ENCODE measurements at places on chromosomes 16 and 17.

- DNase-seq, result no peak
Measured at GRCh38 chr16:89738538-89739317, 17.4 kb downstream of the ZNF276 start.

- no peak for DNase-seq
Measured at GRCh38 chr16:53052519-53053501, at the start of gene CHD9NB. Gene CHD9NB, minus strand, starts transcription at chr16:53052897. Its CDS starts 8,739 bp downstream, at chr16:53044158.

DNA sequence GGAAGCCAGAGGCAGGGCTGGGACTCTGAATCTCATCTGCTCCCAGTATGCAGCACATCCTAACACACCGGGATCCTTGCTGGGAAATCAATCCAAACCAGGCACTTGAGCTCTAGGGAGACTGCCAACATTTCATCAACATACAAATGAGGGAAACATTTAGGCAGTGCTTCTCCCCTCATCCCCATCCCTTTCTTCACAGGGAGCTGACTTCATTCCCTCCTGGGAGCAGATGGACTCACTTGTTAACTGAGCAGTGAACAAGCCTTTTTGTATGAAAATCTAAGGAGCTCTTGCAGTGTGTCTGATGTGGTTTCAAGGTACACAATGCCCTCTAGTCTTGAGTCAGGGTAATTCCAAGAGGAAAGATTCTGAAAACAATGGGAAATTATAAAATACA, 96.3 kb downstream of the TMEM114 start:
- DNase-seq, result no peak

DNA sequence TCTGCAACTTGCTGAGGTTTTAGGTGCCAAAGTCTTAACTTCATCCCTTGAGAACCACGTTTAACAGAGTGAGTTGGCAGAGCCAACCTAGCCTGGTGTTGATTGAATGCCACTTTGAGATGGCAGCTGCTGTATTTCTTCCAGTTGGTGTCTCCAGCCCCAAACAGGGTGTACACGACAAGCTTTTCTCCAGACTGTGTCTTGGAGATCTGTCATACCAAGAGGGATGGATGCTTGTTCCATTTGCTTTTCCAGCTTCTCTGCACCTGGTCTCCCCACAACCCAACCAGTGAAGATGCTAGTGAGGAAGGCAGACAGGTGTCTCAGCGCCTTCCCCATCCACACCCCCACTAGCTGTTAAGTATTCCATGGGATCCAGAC, 141.1 kb upstream of the HS3ST2 start:
- DNase-seq, result no peak

GRCh38 chr16:22684574-22685458, 129.1 kb upstream of the HS3ST2 start:
- no peak for DNase-seq

GRCh38 chr17:30716461-30717290, 107.8 kb downstream of the CRLF3 start:
- DNase-seq, result no peak

- DNase-seq, result no peak
Measured at GRCh38 chr17:77674358-77674757, 284.1 kb upstream of the TNRC6C start.

DNA sequence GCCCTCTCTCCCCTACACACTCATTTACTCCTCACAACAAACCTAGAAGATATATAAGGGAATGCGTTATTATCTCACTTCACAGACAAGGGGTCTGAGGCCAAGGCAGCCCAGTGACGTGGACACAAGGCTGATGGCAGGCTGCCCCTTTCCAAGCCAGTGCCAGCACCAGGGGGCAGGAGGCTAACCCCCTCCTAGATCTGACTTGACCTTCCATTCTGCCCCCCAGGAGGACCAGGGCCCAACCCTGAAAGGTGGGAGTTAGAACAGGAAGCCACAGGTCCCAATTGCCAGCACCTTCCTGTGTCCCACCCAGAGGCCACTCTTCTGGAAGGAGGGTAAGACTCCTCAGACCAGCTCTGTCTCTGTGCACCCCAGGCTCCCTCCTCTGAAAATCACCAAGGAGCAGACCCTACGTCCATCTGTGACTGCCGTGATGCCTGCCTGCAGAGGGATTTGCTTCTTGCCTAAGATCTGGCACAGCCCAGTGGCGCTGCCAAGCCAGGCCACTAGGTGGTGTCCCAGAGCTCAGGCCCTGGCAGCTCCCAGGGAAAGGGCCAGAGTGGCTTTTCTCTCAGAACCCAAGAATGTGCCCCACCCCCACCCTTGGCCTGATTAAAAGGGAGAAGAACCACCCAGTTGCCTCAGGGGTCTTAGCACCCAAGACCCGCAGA, 42.4 kb upstream of the MRPS23 start:
- peak; percentile 92 for DNase-seq

DNA sequence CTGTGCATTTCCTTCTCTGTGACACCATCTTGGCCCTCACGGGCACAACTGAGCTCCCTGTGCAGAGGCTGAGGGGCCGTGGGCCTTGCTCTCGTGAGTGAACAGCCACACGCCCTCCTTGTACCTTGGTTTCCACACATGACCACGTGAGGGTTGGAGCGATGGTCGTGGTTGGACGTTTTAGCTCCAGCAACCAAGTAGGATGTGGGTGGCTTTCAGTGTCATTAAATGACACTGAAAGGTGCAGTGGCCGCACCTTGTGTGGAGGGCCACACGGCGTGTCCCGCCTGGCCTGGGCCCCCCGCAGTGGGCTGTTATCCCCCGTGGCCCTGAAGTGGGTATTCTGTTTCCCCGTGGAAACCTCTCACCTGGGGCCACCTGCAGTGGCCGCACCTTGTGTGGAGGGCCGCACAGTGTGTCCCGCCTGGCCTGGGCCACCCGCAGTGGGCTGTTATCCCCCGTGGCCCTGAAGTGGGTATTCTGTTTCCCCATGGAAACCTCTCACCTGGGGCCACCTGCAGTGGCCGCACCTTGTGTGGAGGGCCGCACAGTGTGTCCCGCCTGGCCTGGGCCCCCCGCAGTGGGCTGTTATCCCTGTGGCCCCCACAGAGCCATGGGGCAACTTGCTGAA, 28.2 kb downstream of the ACSF3 start:
- DNase-seq, result no peak

GRCh38 chr16:61128545-61129323, 907.5 kb downstream of the CDH8 start:
- DNase-seq, result no peak

DNA sequence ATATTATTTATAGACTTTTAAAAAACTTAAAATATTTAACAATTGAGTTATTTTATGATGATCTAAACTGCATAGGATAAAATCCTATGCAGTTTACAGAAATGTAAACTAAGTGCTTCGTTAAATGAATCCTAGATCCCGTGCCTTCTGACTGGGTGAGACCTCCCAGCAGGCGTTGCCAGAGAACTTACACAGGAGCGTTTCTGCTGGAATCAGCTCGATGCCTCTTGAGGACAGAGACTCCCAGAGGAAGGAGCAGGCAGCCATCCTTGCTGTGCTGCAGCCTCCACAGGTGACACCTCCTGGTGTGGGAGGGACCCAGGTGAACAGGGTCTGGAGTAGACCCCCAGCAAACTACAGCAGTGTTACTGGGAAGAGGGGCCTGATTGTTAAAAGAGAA, 160.4 kb downstream of the WWOX start:
- no peak for DNase-seq

DNA sequence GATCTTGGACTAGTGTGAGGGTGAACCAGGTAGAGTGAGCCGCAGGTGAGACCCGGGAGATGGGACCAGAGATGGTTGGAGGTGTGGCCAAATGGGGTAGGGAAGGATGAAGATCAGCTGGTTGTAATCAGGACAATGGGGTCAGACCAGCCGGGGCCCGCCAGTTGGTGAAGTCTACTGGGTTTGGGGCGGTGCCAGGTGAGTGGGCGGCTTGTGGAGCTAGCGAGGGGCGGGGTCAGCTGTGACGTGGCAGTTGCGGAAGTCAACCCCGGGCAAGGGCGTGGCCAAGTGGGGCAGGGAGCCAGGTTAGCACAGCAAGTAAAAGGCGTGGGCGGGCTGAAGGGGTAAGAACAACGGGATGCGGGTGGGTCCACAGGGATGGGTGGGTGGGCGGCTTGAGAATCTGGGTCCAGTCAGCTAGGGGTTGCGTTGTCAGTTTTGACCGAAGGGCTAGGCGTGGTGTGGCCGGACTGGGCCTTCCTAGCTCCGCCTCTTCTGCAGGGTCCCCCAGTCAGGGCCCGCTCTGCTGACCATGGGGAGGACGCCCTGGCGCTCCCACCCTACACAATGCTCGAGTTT, 25.5 kb upstream of the ALKBH5 start:
- DNase-seq, result peak; percentile 98

DNA sequence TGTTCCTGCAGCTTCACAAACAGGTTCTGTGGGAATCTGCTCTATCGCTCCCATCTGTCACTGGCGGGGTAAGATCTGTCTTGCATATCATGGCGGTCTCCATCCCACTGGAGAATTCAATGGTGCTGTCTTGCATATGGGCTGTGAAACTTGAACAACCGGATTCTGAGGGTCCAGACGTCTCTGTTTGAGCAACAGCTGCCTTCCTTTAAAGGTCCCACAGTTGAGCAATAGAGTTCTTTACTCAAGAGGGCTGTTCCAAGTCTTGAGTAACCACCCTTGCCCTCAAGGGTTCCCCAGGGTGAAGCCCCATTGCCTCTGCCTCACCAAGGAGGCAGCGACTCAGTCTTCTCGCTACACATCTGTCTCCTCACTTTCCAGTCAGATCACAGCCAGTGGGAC, 50.8 kb downstream of the ZFHX3 start:
- no peak for DNase-seq

DNA sequence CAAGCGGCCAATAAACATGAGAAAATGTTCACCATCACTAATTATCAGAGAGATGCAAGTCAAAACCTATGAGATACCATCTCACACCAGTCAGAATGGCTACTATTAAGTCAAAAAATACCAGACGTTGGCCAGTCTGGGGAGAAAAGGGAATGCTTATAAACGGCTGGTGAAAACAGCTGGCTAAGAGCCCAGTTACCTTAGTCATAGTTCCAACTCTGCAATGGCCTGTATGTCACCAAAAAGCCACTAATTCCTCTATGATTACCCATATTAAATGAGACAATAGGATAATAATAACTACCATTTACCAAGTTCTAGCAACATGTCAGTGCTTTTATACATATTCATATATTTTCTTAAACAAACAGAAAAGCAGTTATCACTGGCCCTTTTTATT, 42.9 kb upstream of the CDRT4 start:
- no peak for DNase-seq

GRCh38 chr17:69060822-69061221, at the start of gene ABCA9:
Gene ABCA9, minus strand, starts transcription at chr17:69060927. Its CDS starts 9,801 bp downstream, at chr17:69051126.
- DNase-seq, result no peak

GRCh38 chr17:82655038-82655479, 6.8 kb upstream of the WDR45B start:
- DNase-seq, result no peak

DNA sequence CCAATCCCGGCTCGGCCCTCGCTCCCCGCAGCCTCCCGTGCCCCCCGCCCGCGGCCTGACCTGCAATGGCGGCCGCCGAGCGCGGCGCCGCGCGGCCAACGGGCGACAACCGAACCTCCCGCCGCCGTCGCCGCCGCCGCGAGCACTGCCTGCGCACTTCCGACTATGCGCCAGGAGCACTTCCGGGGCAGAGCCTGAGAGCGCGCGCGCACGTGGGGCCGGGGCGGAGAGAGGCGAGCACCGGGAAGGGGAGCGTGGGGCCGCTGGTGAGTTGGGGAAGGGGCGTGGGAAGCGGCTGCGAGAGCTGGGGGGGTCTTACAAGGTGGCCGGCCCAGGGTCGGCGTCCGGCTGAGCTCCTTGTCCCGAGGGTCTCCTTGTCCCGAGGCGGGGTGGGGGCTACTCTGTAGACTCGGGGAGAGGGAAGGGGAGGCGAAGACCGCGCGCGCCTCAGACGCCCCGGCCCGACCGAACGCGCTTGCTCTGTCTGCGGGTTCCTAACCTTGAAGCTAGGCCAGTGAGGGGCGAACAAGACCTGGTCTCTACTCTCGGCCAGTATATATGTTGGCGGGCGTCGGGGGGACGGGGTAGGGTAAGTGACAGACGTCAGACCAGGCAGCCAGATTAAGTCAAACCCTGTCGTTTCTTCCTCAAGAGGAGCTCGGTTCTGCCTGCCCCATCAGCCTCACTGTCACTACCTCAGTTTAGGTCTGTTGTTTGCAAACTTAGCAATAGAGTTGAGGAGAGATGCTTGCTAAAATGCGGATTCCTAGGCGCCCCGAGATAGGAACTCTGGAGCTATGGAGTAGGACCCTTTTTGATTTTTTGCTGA, at the start of the genes CHTF8 and UTP4:
Gene CHTF8, minus strand, starts transcription at position 165 of the 829 bp plus-strand sequence. CDS start 11,130 bp downstream, outside the sequence.
Gene UTP4, plus strand, starts transcription at position 226 of the 829 bp plus-strand sequence. CDS start 811 bp downstream, outside the sequence.
- peak; percentile 93 for DNase-seq

GRCh38 chr16:66081775-66082366, 284.6 kb upstream of the CDH5 start:
- DNase-seq, result no peak

- no peak for DNase-seq
Measured at GRCh38 chr16:74892574-74893461, 92.1 kb downstream of the WDR59 start.

DNA sequence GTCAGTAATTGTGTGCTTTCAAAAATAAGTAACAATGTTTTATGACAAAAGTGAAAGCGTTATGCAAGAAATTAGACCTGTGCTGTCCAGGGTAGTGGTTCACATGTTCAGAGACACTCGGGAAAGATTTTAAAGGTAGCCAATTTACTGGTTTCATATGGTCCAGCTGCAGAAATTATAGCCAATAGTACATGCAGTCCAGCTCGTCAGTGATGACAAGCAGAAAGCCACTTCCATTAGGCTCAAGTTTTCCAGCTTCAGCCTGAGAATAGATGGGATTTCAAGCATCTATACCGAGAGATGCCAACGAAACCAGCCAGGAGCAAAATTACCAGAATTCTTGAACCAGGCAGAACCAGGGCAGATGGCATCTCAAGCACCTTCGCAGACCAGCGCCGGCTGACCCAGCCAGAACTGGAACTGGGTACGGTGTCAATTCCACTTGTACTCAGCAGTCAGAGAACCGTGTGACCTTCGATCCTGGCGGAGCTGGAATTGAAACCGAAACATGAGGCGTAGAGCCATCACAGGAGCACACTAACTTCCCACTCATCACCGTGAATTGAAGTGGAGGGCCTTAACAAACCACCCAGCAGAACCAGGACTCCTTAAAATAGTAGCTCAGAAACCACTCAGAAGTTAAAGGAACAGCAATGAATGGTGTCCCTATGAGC, 207.9 kb upstream of the HSBP1 start:
- DNase-seq, result no peak

DNA sequence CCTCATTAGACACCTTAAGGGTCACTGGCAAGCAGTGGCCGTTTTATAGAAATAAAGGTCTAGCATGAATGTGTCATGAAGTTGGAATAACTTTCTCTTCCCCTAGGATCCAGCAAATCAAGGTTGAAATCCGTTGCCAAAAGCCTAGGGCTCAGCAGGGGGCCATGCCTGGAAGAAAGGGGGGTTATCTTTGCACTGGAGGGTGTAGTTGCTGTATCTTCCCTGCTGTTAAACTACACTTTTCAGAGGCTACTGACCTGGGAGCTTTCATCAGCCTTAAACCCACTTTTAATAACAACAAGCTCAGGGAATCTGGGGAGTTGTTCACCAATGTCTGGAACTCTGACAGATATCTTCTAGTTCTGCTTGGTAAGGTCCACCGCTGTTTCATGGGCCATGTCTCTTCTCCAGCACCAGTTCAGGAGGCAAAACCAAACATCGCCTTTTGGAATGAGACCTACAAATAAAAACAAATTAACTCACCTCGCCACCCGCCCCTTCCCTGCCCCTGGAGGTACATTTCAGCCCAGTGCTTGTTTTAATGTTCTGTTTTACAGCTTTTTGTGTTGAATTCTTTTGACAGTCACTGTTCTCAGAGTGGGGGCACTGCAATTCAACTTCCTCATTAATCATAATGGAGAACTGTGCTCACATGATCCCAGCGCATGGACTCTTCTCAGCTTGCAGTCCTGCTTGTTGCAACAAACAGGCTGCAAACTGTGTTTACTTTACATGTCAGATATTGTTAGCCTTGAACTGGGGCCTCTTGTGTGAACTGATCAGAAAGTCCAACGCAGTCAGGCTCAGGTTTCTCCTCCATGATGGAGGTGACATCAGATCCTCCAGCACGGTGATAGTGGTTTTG, 508.7 kb downstream of the KCNJ2 start:
- no peak for DNase-seq

All from activated CD8-positive, alpha-beta memory T cell treated with anti-CD3 and anti-CD28 coated beads, Interleukin-2, amount 50 U/mL, for 48 hours (primary cell).